ENCODE measurements at places on chromosomes 4 and X. TPM values are rescaled to one million over a fixed set of nuclear protein-coding genes. Genes with fewer than 3 reads are reported as not detected.

ASB12 gene
- 0.14 TPM for total RNA-seq

DGKK gene
- total RNA-seq: not detected

SPIN2A gene
- total RNA-seq: 0.14 TPM

FREM3 gene
- not detected for total RNA-seq

PCDH11X gene
- total RNA-seq: 0.22 TPM

FGB gene
- not detected for total RNA-seq

ADH1A gene
- not detected for total RNA-seq
